ENCODE measurements at places on chromosomes 5 and 9.

GRCh38 chr9:93119953-93120845 is 13.9 kb downstream of the NINJ1 start:
- peak; percentile 58 for DNase-seq

GRCh38 chr9:81150016-81150625 is 539.2 kb downstream of the TLE1 start:
- no peak for DNase-seq

GRCh38 chr9:137417161-137418021 is 5.6 kb downstream of the EXD3 start:
- no peak for DNase-seq

DNA sequence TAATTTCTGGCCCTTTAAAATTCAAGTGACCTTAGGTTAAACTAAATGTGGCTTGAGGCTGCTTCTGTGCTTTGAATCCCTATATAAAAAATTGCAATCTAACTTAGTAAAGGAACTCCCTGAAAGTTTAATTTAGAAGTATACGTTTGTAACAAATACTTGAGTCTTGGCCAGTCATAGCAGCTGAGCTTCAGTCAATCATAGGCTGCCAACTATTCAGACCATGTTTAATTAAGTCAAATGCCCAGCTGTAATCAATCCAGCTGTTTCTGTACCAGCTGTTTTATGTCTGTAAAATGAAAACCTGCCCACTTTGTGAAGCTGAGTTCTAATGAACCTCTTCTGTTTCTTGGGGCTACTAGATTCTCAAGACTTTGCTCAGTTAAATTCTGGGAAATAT is 760.1 kb downstream of the MAT2B start:
- DNase-seq: no peak

- no peak for DNase-seq
These were observed 53.4 kb downstream of the CYSTM1 start for GRCh38 chr5:140228364-140228837.

GRCh38 chr5:171680485-171680884 is 105.1 kb upstream of the SMIM23 start:
- DNase-seq: no peak

DNA sequence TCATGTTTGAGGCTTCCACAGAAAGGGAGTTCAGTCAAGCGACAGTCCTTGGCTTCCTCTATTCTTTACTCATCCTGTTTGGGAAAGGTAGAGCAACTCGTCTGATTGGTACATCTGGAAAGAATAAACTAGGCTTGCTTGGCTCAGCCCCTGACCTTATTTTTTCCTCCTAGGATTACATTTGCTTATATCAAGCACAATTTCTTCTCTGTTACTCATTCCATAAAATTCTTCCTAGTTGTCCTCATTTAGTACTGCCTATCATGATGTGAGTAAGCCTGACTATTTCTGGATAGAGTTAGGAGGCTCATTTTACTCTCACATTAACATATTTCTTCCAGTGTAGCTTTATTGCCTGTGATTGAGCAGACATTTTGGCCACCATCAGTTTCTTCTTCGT is 10.9 kb upstream of the CARNMT1 start:
- DNase-seq: no peak

GRCh38 chr9:35700942-35701341 is 11.2 kb upstream of the TPM2 start:
- no peak for DNase-seq

DNA sequence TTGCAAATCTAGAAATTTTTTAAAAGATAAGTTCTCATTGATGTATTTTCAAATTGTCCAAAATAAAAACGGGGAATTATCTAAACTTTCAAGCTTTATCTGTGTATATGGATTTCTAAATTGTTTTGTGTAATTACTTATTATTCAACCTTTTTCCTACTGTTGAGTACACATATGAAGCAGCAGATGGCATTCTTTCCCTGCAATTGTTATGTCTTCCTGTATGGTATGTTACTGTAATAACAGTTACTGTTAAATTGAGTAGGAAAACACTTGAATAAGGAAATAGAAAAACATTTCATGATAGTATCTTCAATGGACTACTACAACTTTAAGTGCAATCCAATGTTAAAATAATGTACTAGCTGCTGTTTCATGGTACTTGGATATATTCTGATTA is 124.8 kb downstream of the RANBP17 start:
- DNase-seq: no peak

DNA sequence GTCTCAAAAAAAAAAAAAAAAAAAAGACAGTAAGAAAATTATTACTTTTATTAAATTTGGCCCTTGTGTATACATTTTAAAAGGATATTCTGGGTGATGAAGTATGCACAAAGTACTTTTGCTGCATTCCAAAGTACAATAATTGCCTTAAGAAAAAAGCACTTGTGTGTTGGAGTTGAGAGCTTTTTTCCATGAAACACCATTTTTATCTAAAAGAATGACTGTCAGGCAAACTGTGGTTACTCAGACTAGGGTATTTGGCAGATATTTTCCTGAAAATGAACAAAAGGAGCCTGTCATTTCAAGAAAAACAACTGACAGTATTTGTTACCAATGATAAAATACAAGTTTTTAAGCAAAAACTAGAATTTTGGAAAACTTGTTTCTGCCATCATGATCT is 84.3 kb upstream of the PTPN3 start:
- DNase-seq: no peak

DNA sequence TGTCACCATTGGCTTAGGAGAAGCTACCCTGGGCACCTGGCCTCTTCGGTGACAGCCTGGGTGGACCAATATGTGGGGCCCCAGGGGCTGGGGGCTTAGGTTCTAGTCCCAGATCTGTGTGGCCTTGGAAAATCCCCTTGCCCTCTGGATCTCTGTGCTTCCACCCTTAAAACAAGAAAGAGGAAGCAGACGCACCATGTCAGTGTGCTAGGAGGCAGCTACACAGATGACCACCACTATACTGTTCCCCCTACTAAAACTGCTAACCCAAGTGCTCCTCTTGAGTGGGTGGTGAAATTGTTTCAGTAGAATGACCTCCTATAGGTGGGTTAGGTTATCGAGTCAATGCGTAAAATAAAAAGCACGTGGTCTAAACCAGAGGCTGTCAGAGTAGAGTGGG is 31.0 kb downstream of the AFAP1L1 start:
- no peak for DNase-seq

DNA sequence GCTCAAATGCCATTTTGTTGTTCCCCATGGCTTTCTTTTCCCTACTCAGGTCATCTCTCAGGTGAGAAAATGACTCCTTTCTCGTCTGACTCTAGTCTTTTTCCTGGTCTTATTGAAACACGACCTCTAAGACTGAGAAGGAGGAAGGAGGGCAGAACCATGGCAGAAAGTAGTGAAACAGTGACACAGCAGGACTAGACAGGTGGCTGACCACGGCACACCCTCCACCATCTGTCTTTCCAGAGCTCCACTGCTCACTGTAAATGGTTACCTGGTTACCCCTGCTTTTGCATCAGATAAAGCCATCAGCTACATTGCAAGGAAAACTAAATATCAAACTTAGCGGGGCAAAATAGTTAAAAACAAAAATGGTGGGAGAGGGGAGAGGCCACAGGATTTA is 30.9 kb downstream of the NR4A3 start:
- no peak for DNase-seq

GRCh38 chr5:95842854-95843544 is 20.5 kb upstream of the GLRX start:
- peak; percentile 91 for DNase-seq
